NCI-H1105 (cell line): ENCODE measurements at places on chromosomes 16 and 17.

GRCh38 chr17:52841971-52842370 lies 683.5 kb upstream of the CA10 start:
- DNase-seq: no peak

DNA sequence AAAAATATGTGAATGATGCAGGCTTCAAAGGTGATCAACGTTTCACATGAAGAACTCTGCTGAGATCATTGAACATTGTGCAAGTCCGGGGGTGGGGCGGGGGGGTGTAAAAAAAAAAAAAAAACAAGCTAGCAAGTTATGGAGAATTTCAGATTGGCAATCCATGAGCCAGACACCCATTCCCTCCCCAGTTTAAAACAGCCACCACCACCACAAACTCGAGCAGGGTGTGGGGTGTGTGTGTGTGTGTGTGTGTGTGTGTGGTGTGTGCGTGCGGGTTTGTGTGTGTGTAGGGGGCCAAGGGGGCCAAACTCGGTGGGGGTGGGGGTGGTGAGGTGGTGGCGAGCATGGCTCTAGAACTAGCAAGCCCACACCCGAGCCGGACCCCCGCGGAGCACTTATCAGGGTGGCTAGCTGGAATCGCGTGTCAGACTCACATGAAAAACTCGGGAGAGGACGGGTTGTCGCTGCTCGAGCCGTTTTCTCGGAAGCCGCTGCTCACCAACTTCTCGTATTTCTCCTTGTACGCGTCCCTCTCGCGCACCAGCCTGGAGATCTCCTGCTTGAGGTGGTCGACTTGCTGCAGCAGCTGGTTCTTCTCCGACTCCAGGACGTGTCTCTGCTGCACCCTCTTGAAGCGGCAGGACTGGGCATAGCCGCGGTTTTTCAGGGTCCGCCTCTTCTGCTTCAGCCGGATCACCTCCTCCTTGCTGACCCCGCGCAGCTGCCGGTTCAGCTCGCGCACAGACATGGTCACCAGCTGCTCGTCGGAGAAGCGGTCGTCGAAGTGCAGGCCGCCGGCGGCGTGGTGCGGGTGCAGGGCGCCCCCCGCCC lies 2.0 kb downstream of the MAF start:
- DNase-seq: peak; percentile 35

DNA sequence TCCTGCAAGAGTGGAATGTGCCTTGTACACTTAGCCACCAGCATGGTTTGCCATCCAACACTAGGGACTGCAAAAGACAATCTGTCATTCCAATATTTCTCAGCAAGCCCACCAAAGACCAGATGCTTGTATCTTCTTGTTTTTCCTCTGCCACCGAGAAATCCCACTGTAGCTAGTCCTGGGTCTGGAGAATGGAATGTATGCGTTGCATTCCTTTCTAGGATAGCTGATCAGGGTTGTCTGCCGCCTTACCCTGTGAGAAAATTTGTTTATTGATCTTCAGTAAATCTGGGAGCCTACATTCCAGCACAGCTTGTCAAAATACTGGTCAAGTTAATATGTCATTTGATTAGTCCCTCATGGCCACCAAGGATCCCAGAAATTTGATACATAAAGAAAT lies 28.1 kb upstream of the ADAMTS18 start:
- no peak for DNase-seq

DNA sequence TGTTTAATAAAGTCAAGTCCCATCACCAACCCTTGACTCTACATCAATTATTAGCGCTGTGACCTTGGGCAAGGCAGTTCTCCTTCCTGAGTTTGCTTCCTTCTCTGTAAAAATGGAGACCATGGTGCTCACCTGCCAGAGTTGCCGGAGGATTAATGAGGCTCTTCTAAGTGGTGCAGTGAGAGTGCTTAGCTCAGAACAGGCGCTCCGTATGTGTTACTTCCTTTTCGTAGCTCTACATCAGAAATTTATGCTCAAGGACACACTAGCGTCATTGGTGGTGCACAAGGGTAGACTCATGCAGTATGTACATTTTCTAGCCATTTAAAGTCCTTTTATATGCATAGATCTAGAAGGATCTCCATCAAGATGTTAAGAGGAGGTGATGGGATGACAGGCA lies 17.4 kb upstream of the CMIP start:
- DNase-seq: no peak

DNA sequence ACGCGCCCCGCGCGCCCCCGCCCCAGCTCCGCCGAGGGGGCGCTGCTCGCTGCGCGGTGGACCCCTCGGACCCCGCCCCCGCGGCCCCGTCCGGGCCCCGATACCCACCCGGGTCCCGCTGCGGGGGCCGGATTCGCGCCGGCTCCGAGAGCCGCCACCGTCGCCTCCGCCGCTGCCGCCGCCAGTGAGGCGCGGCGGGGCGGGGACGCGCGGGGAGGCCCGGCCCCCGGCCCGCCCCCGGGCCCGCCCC lies at the start of gene TBC1D16:
Gene TBC1D16, minus strand, starts transcription at position 186 of the 250 bp plus-strand sequence. CDS start 22,325 bp downstream, outside the sequence.
- DNase-seq: no peak

- no peak for DNase-seq
Observed at GRCh38 chr16:22292320-22292719, 4.9 kb upstream of the POLR3E start.

DNA sequence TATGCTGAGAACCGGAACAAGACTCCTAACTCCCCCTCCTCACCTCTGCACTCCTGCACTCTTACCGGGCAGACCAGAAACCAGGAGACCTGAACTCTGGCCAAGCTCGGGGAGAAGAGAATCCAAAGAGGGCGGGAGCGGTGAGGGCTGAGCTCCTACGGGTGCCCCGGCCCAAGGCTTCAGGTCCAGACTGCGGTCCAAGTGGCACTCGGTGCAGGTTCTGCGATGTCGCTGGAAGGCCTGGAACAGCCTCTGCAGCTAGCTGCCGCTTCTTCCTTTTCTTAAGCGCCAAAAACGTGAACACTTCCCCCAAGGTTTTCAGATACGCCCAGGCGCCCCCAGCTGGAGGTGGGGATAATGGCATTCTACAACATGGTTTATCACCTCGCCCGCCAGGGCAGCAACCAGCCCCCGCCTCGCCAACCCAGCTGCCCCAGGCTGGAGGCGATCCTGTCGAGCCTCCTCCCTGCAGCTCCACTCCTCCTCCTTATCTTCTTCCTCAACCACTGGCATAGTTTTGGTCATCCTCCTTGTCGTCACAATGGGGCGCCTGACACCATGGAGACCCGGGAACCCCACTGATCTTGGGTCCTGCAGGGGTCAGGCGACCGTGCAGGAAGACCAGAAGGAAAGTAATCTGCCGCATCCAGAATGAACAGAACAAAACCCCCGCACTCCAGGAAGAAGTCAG lies 1735.9 kb downstream of the TP53TG3F start:
- no peak for DNase-seq

GRCh38 chr17:72863526-72864211 lies 228.8 kb downstream of the SLC39A11 start:
- DNase-seq: no peak

- no peak for DNase-seq
Observed at GRCh38 chr17:4590981-4591453, 6.7 kb downstream of the SMTNL2 start.

DNA sequence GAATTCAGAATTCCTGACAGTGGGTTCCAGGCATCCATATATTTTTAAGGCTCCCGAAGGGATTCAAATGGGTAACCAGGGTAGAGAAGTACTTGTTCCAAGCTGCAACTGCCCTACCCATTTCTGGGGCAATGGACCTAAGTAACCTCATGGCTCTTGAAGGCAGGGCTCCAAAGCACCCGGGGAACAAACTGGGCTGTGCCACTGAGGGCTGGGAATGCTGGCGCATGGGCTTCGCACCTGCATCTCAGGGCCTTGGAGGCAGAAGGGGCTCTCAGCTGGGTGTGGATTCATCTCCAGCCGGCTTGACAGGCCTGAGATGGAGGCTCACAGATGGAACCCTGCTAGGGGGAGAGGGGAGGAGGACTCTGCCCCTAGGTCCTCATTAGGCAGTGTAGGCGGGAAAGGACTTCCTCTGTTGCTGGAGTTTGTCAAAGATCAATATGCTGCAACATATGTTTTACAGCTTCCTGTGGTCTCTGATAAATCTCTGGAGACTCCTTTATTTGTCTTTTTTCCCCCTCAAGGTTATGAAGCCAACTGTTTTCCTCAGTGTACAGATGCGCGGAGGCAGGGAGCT lies 232.3 kb upstream of the NLRP1 start:
- DNase-seq: no peak

- no peak for DNase-seq
Observed at GRCh38 chr16:81440888-81441761, 3.5 kb upstream of the CMIP start.

GRCh38 chr16:716200-716568 lies 1.3 kb downstream of the METRN start:
- no peak for DNase-seq

DNA sequence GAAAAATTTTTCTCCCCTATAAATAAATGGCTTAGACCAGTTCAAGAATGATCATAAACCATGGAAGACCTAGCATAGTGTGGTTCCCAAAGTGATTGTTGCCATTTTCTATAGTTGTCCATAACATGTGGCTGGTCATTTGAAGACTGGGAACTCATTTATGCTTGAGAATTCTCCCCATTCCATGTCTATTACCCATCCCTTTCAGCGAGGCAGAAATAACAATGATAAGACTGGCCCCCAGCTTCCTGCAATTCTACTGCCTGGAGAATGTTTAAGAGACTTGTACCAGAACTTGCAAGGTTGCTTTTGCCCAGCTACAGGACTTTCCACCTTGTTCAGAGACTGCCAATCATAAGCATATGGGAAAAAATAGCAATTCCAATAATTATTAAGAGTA lies 146.5 kb upstream of the CDH11 start:
- DNase-seq: no peak

DNA sequence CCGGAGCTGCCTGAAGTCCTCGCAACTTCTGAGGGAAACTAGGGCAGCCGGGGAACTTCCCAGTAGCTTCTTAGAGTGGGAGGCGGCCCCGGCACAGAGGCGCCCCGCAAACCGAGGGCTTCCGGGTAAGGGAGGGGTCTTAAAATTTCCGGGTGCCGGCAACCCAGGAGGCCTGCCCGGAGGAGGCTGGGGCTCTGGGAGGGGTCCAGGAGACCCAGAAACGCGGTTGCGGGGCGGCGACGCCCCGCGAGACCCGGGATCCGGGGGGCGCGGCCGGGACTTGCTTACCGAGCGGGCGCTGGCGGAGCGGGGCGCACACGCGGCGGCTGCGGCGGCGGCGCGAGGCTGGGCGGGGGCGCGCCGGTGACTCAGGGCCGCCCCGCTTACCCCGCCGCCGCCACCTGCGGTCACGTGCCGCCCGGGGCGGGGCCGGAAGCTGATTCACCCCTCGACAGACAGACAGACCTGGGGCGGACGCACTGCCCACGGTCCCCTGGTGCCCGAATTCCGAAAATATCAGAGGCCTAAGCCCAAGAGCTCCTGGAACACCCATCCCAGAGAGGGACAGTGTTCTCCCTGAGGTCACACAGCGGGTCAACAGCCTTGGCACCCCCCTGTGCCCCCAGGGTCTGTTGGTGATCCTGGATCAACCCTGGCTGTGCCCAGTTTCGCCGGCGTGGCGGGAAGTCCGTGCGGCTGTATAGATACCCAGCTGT lies at the start of gene FAM83G:
Gene FAM83G, minus strand, starts transcription at position 344 of the 716 bp plus-strand sequence. CDS start 723 bp downstream, outside the sequence.
- peak; percentile 10 for DNase-seq

DNA sequence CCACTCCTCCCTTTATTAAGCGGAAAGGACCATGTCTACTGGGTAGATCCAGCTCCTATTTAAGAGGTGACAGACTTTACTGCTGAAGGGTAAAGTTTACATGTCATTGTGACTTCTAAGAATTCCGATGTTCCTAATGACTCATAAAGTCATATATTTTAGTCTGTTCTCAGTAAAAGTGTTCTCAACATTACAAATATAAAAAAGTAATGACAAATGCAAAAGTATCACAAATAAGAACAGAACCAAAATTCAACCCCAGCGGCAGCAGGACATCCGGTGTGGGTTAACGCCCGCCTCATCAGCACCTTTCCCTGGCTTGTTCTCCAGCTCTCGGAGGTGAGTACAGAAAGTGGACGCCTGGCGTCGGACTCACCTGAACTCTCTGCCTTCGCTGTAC lies 6.8 kb downstream of the AXIN1 start:
- DNase-seq: no peak

GRCh38 chr16:81623365-81624102 lies 155.6 kb upstream of the PLCG2 start:
- DNase-seq: peak; percentile 28

GRCh38 chr17:61131585-61131984 lies 268.1 kb upstream of the TBX2 start:
- DNase-seq: no peak

- peak; percentile 67 for DNase-seq
Observed at GRCh38 chr17:69669441-69670178, 255.1 kb downstream of the MAP2K6 start.

DNA sequence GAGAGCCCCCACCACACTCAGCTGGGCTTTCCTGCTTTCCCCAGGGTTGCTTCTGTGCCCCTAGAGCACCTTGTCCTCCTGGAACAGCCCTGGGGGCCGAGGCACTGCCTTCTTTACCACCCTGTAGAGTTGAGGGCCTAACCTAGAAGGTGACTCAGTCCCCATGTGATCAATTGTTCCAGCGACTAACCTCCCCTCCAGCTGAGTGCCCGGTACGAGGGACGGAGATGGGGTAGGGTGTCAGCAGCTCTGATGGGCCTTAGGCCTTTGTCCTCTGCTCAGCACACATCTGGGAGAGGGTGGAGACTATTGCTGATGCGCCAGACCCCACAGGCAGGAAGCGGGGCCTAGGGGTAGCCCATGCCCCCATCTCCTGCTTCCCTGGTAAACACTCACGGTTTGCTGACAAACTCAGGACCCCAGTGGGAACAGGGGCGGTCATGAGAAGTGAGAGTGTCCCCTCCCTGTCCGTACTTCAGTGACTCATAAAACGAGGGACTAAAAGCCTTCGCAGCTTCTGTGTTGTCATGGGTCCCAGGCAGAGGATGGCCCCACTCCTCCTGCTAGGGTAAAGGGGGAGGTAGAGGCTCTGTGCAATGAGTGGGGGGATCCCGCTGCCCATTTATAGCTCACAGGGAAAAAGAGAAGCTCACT lies 33.1 kb downstream of the NECAB2 start:
- DNase-seq: no peak

DNA sequence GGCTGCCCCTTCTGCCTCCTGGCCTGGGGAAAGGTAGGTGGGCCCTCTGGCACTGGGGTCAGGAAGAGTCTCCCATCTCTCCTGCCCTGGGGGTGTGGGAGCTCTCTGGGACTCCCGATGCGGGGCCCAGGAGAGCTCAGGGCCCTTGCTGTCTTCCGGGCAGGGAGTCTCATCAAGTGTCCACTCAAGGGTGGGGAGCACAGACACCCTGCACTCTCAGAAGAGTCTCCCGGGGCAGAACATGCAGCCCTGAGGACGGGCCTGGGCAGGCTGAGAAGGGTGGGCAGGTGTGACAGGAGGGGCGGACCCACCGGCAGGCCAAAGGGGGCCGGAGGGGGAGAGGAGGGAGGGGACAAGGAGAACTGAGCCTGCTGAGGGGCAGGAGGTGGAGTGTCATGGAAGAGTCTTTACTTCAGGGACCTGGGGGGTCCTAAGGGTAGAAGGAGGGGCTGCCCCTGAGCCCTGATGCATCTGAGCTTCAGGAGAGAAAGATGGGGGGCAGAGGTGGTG lies 8.4 kb upstream of the PKMYT1 start:
- DNase-seq: no peak

- no peak for DNase-seq
Observed at GRCh38 chr16:14335297-14335696, 264.2 kb downstream of the MRTFB start.

- DNase-seq: peak; percentile 7
Observed at GRCh38 chr16:15874745-15875314, 13.6 kb downstream of the CEP20 start.
